ENCODE measurements at places on chromosomes 4 and X.
A peak's percentile ranks its signal among the peaks of the same experiment; 100 is the strongest.

DNA sequence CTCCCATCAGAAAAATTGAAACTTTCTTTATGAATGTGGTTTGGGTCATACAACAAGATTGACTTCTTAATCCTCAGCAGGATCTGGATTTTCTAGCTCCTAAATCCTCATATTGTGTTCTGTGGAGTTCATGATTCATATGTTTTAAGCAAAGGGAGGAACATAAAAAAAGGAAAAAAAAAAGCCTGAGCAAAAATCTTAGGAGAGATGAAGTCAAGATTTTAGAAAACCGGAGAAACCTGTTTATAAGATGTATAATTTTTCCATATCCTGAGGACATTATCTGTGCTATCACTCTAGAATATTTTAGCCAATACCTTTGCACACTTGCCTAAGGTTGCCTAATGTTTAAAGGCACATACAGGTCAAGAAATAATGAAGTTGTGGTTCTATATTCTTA lies 7.0 kb upstream of the EREG start:
- DNase-seq = no peak

DNA sequence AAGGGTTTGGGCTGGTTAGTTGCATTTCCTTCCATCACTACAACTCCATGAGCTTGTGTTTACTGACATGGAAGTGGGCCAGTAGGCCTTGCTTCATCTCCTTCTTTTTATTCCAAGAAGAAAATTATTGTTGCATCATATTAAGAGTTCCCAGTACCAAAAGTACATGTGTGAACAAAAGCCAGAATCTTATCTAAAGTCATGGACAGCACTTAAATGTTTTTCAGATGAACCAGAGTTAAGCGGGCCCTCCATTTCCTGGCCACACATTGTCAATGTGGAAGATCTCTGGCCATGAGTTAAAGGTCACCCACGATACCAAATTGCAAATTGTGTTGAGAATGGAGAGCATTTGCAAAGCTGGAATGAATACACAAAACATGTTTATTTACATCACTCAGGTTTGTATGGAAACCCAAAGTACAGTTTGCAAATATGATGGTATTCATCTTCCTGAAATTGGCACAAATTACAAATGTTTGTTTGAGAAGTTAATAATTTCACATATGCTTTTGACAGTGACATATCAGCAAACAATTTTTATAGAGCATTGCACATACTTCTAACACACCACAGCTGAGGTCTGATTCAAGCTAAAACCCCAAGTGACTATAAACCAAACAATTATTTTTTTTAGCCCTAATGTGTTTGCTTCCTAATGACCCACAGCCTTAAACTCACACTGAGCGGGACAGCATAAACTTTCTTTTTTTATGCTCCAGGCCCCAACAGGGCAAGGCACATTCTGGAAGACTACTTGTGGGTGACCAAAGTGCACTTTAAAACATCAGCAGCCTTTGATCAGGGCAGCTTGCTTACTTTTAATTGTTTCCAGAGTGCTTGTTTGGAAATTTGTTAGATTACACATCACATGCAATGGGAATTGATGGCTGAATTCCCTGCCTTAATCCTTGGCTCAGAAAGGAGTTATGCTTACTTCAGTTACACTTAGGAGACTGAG lies 502.9 kb upstream of the SLIT2 start:
- DNase-seq = peak; percentile 49

DNA sequence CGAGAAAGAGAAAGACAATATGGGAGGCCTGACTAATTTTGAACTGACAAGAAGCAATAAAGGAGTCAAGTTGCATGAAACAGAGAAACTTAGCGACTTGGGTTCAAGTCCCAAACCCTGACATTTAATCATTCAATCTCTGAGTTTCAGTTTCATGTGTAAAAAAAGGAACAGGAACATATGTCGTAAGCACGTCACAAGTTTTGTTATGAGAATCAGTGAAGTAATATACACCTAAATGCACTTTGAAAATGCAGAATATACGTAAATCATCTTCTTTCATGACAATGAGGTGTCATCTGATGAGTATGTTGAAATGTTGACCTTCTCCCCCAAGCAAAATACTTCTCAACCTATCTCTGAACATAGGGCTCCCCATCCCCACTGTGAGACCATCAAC lies 10.4 kb downstream of the ACOT9 start:
- no peak for DNase-seq

DNA sequence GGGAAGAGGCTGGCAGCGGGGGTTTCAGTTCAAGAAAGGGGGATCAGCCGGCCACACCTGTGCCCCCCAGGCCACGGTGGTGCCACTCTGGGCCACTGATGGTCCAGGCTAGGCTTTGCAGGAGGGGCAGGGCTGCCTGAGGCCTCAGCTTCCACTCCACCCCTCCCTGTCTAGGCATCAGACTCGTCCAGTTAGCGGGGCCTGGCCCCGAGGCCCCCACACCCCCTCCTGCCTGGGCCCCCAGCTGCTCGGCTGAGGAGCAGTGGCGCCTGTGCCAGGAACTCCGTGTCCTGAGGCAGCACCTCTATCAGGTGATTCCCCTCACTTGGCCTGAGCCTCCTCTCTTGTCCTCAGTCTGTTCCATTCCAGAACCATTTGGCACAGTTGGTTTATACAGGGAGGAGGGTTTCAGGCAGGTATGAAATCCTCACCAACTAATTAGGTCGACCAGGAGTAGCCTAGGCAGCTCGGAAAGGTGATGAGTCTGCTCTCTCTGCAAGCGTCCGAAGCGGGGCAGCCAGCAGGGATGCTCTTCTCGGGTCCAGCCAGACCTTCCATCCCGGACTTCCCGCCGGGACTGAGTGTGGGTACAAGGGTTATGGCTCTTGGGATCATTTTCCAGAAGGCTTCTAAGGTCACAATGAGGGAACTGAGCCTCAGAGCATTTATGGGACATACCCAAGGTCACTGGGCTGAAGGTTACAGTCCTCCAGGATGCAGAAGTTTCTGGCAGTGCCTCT lies 2.1 kb downstream of the NSG1 start:
- no peak for DNase-seq

GRCh38 chr4:71006203-71006907 lies 12.9 kb downstream of the DCK start:
- DNase-seq = no peak

- peak; percentile 9 for DNase-seq
These were observed 144.2 kb downstream of the PDLIM5 start for GRCh38 chr4:94595880-94596483.

DNA sequence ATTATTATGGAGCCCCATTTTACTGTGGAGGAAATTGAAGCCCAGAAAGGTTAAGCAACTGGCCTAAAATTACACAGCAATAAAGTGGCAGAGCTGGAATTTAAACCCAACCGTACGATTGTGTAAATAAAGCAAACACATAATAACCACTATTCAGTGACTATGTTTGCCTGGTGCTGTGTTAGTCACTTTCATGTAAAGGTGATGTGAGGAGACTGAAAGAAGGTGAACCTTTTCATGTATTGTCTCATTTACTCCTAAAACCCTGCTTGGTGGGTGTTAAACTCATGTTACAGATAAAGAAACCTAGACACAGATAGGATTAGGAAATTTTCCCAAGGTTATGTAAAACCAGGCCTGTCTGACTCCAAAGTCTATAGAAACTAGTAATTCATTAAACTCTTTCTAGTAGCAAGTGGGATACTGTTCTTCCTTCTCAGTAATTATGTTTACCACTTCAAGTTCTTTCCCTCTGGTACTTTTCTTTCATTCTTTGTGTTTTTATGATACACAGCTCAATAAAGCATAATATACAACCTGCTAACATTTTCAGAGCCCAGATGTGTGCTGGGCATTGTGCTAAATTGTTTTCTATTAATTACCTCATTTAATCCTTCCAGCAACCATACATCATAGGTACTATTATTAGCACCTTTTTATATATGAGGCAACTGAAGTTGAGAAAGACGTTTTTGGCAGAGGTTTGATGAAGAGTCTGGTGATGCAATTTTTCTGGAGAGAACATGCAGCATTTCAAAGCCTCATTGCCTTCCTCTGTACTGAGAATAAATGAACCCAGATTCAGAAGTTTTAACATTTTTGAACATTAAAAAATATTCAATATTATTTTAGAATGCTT lies 202.7 kb downstream of the SPRY1 start:
- DNase-seq = peak; percentile 37

DNA sequence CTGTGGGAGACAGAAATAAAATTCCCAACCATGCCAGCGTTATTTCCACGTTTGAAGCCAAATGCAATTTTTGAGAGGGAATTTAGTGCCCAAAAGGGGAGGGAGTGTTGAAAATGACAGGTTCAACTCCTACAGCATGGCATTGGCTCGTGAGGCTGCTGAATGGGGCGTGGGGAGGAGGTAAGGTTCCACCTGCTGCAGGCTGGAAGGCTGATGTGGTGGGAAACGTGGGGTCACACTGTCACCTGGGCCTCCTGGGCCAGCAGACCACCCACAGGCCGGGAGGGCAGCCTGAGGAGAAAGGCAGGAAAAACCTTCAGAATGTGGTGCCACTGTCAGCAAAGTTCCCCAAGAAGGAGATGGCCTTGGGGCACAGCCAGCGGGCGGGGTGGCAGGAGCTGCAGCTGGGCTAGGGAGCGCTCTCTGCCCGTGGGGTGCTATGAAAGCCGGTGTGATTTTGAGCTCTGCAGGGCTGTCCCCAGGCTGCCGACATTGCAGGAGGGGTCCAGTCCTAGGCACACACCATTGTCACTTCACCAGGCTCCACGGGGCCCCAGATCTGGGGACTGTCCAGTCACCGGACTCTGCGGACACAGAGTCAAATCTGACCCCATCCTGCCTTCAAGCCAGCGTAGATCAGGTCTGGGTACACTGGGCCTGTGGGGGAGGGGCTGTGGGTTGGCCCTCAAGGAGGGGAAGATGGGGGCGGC lies 19.6 kb downstream of the MSANTD1 start:
- DNase-seq = no peak

DNA sequence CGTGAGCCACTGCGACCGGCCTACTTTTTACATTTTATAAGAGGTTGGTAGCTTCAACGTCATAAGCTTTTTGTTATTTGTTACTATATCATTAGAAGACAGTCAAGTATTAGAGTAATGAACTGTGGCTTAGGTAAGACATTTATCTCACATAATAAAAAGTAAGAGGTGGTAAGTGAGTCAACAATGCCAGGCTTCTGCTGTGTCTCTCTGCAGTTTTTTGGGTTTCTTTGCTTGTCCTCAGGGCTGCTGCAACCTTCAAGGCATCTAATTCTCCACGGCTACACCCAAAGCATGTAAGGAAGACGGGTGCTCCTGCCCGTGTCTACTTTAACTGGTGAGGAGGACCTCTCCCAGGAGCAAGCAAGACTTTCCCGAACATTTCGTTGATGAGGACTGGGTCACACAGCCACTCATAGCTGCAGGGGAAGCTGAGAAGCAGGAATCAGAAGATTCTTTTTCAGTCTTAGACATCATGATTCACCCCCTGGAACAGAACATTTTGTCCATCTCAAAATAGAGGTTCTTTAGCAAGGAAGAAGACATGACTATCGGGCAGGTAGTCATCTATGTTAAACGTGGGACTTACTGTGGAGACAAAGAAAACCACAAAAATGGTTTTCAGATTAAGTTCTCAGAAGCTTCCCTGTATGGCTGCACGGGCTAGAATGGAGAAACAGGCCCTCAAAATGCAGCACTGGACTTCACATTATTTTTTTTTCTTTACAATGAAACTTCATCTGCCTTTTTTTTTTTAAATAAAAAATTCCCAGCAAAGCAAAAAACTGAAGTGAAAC lies 13.0 kb upstream of the RHOH start:
- no peak for DNase-seq

DNA sequence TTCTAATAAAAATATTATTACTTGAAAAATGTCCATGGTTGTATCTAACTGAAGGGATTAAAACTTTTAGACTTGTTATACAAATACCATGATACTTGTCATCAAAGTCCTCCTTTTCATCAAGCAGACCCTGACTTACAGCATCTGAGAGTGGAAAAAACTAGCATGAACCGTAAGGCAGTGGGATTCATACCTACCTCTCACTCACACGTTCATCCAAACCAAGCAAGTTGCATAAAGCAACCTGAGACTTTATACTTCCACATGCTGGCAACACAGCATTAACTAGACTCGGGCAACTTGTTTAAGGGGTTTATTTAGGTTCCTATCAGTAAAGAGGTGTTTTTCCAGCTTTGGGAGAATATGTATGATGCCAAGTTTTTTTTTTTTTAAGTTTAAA lies 22.6 kb upstream of the TLR7 start:
- no peak for DNase-seq

GRCh38 chr4:53672873-53673272 lies 81.6 kb upstream of the LNX1 start:
- DNase-seq = no peak

DNA sequence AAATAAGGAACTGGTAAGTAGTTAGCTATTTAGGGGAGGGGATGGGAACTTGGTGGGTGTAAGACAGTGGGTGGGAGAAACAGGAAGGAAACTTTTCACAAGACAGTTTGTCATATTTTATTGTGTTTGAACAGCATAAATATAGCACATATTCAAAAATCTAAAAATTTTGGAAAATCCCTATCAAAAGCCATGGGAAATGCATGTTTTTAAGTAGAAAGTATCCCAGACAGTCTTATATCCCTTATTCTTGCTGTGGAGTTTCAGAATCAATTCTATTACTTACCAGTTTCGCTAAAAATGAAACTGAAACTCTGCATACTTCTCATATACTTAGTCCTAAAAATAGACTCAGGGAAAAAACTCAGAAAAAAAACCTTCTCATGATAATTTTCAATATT lies 22.3 kb upstream of the RASGEF1B start:
- no peak for DNase-seq

DNA sequence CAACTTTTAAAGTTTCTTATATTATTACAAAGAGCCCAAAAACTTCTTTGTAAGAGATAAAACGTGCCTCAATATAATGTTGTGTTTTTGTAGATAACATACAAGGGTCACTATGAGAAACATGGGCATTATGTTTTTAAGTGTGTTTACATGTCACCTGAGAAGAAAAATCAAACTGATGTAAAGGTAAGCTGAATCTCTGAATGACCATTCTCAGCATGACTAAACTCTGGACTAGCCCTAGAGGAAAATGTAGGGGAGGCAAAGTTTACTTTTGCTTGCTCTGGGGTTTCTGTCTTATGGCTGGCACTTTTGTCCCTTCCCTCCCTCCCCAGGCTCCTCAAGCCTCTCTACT lies 6.8 kb downstream of the MEPE start:
- no peak for DNase-seq

GRCh38 chr4:39792128-39792527 lies 94.2 kb downstream of the UBE2K start:
- no peak for DNase-seq

DNA sequence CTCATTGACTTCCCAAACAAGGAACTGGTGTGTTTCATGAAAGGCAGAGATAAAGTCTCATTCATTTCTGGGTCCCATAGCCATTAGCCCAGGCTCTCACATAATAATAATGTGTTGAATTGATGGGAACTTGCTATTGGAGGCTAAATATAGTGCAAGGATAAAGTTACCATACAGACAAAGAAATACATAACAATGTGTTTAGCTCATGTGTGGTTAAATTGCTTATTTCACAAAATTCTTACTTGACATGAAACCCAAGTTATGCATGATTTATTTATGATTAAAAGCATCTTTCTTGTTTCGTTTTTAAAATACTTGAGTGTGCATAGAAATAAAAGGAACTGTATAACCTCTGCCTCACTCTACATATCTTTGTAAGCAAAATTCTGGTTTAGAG lies 37.3 kb upstream of the LPAR4 start:
- no peak for DNase-seq
